ENCODE measurements at places on chromosomes 6 and 20.

- no peak for DNase-seq
These were observed 990.9 kb upstream of the GJE1 start for GRCh38 chr6:141141870-141142269.

DNA sequence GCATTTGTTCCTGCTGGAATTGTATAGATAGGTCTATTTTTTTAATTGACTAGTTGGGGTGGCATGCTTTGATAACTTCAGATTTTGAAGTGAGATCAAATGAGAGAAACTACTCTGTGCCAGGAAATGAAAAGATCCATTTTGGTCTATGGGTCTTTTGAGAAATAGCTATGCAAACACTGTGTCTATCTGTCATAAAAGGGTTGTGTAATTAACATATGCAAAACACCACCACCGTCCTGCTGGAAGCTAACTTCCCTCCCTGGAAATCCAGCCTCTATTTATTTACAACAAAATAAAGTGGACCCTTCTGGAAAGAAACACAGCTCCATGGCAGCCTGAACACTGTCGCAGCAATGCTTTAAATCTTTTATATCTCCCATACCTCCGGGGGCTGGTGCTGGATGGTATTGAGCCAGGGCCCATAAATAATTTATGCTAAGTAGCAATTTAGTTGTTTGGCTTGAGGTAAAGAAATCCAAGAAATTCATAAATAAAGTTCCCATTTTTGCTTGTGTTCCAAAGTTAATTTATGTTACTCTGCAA is 244.2 kb upstream of the POU3F2 start:
- no peak for DNase-seq

DNA sequence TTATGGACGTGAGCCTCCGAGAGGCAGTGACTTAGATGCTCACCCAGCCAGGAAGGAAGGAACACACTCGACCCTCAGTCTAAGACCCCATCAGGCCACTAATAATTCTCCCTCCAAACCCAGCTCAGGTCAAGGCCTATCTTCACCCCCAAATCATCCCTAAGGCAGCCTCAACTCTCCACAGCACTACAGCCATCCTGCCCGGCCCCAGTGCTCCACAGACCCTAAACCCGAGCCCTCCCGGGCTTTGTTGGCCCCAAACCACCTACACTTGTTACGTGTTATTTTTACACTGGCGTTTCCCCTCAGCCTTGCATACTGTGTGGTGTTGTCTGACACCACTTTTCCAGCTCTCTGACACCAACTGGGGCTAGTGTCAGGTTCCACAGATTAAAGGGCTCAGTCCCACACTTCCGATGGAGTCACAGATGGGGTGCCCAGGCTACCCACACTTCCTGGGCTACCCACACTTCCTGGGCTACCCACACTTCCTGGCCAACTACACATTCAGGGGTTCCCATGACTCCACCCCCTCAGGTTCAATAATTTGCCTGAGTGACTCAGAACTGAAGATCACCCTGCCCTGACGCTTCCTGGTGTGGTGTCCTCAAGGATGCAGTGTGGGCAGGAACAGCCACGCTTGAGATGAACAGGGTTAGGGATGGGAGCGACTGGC is 25.3 kb downstream of the RBCK1 start:
- DNase-seq: peak; percentile 56

- DNase-seq: no peak
These were observed 21.7 kb downstream of the ELOVL5 start for GRCh38 chr6:53327017-53327395.

- no peak for DNase-seq
These were observed 7.0 kb downstream of the TP53RK start for GRCh38 chr20:46682063-46682821.

GRCh38 chr6:73134588-73134987 is 90.7 kb downstream of the KHDC1L start:
- DNase-seq: no peak

DNA sequence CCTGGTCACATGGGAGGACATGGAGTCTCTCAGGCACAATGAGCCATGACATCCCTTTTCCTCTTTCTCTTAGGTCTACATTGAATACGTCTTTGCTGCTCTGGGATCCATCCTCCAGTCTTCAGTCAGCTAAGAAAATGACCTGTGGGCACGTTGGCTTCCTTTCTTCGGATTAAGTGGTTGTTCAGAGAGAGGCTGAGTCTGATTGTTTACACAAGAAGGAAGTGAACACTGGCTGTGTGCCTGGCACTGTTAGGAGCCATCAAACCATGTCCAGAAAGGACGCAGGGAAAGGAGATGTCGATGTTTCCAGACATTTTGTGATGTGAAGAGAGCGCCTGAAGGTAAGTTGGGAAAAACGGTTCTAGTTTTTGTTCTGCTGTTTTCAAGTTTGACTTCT is 309.9 kb upstream of the CDYL start:
- no peak for DNase-seq

DNA sequence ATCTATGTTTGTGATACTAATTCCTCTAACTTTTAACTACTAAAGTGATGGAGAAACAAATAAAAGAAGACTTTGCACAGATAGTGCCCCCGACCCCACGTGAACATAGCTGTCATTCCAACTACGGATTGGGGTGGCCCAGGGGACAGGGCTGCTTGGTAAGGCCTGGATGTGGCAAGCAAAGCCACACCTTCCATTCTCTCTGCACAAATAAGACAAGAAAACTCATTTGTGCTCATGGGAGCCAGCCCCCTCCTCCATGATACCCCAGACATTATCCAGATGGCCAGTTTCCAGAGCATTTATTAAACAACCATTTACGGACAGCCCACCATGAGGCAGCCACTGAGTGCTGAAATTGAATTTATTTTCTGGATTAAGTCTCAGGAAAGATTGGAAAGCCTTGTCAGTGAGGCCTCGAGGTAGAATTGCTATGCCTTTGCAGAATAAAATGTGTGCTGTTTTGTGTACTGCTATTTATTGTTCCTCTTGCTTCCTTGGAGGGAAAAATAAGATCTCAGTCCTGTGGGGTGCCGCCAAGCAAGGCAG is 151.2 kb downstream of the UNC5CL start:
- DNase-seq: no peak

GRCh38 chr6:7765575-7766325 is 39.9 kb downstream of the BMP6 start:
- no peak for DNase-seq

DNA sequence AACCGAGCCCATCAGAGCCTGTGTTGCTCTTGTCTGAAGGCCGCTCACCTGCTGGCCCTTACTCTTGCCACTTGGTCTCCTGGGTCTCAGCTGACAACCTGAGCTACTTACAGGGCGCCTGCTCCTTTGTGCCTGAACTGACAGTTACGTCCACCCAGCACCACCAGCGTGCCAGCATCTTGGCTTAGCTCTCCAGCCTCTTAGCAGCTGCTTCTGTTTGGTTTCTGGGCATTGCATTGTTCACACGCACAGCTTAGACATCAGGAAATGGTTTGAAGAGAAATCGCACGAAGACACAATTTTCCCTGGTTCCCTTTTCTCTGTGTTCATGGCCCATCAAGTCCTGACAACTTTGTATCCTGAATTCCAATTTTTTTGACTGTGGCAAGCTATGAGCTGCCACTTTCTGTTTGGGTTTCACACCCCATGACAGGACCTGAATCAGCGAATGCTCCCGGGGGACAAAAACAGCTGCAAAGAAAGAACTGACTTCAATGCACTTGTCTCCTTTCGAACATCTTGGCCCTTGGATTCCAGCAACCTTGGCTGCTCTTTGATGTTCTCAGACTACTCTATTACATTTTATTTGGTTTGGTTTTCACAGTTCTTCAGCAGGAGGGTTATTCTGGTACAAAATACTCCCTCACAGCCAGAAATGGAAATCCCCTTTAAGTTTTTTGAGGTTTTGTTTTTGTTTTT is 45.2 kb upstream of the LY86 start:
- DNase-seq: no peak

DNA sequence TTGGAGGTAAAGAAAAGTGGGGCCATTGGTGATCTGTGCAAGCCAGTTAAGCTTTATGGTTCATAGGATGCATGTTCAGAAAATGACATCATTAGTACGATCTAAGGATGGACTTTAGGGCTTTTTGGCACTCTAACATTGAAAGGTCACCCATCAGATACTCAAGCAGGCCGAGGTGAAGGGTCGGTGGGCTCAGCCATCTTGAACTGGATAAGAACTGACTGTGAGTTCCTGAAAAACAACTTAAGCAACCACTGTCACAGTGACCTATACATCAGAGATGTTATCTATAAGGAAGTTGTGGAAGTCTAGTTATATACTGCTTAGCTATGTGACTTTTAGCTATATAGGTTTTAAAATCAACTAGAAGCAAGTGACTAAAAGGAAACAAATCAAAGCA is 13.0 kb upstream of the ITCH start:
- DNase-seq: no peak

DNA sequence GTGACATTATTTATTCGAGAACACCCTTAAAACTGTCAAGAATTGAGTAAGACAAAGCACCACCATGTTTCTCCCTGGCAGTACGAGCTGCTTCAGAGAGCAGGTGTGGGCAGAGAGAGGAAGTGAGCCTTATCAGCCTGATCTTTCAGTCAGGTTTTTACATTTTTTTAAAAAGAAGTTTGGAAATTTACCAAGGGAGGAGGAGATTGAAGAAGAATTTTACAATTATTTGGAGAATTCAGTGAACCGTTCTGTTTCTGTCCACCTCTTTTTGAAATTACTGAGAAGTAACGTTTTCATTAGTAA is 75.5 kb downstream of the ZDHHC14 start:
- no peak for DNase-seq

DNA sequence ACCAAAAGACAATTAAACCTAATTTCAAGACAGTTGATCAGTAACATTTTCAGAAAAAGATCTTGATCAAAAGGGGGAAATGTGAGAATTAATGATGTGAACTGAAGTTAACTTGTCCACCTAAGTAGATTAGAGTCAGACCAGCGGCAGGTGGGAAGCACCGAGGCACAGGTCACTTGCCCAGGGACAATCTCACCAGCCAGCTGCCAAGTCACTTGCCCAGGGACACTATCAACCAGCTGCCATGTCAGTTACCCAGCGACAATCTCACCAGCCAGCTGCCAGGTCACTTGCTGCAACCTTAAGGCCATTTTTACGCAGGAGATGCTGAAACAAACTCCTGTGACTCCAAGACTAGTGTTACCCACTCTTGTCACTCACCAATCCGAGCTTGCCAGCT is 187.6 kb upstream of the THBS2 start:
- DNase-seq: no peak

DNA sequence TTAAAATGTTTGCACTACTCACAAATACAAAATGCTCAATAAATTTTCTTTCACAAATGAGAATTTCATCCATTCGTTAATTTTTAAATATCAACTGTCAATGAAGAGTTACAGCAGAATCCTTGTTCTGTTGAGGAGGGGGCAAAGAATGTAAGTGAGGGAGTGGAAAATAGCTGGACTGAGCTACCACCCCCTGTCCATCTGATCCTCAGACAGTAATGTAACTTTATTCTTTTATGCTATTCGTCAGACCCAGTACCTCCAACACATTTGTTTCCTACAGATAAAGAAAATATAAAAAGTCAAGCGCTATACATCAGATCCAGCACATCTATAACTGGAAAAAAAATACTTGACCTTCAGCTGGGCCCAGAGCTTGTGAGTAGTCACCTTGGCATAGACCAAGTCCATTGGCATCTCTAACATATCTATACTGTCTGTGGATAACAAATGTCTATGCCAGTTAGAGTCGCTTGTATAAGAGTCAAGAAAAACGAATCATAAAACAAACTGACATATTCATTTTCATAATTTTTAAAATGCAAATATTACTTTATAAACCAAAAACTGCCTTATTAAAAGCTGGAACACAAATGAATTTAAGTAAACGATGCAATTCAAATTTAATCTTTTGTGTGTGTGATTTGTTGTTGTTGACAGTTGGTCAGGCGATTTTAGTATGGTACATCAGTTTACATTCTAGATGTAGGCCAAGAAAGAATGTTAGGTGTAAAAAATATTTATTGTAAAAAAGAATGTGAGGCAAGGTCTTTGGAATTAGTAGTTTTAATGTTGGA is 57.2 kb upstream of the HFE start:
- no peak for DNase-seq

GRCh38 chr6:18154507-18155149 is at the start of gene TPMT:
Gene TPMT (minus strand): TSS chr6:18155077. CDS start chr6:18149127, 5,950 bp downstream.
- no peak for DNase-seq
